ENCODE measurements at places on chromosomes 16 and 17. TPM values are rescaled to one million over a fixed set of nuclear protein-coding genes. Genes with fewer than 3 reads are reported as not detected.

CRISPLD2 gene
- total RNA-seq: 0.19 TPM

TAT gene
- total RNA-seq: not detected

CSH1 gene
- not detected for total RNA-seq

KRT25 gene
- total RNA-seq: not detected

MEOX1 gene
- total RNA-seq: 0.50 TPM

RAPGEFL1 gene
- total RNA-seq: 11.9 TPM

CD300A gene
- total RNA-seq: 14.9 TPM

ATP1B2 gene
- 0.14 TPM for total RNA-seq

TEDC2 gene
- total RNA-seq: 41.7 TPM

RCVRN gene
- total RNA-seq: not detected

ARMC7 gene
- 12.0 TPM for total RNA-seq

TMC5 gene
- not detected for total RNA-seq

TVP23C gene
- 8.2 TPM for total RNA-seq

DNA sequence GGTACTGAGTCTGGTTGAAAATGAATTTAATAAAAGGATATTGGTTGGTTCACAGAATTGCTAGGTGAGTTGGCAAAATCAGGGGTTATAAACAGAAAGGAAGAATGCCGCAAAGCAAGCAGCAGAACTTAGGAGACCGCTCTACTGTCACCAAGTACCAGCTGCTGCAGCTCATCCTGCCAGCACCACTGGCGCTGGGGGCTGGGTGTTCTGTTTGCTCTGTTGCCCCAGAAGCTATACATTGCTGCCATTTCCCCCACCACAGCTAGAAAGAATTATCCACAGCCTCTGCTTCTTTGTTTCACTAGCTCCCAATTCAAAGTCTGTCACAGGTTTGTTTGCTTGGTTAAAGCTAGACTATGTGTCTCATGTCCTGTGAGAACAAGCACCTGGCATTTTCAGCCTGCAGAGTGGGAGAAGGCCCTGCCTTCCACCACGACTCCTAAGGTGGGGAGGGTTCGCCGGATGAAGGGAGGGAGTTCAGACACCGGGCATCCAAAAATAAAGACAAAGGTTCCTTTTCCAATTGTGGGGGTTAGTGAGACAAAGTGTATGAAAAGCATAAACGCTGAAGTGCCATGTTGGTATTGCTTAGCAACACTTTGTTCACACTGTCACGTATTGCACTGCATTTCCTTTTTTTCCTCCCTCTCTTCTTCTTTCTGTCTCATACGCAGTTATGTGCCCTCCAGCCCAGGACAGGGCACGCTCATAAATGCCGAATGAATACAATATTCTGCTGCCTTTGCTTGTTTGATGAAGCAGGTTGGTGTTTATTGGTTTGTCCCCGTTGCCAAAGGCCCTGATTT, 9.6 kb upstream of the CPD start:
- no peak overlapping the region for H3K4me3 ChIP-seq
- no peaks in the 10 kb centered on the region for H3K27me3 ChIP-seq
- no peak for DNase-seq

- peak overlapping the region; percentile 42 for H3K27ac ChIP-seq
- H3K36me3 ChIP-seq: peaks cover 9% of the 10 kb centered on the region
- H3K4me3 ChIP-seq: no peak overlapping the region
- no peaks in the 10 kb centered on the region for H3K27me3 ChIP-seq
These were observed 10.3 kb upstream of the IL4R start for GRCh38 chr16:27303256-27304100.

- H3K36me3 ChIP-seq: no peaks in the 10 kb centered on the region
- peak within 1 kb of the TSS; percentile 82 for H3K4me3 ChIP-seq
- H3K27me3 ChIP-seq: peaks cover 43% of the 10 kb centered on the region
- H3K4me1 ChIP-seq: peaks cover 8% of the 10 kb centered on the region
- peak; percentile 85 for DNase-seq
These were observed at the start of the genes KCTD19 and LRRC36 for GRCh38 chr16:67326472-67327309. KCTD19 (minus strand) TSS chr16:67326741; CDS start chr16:67326707, 34 bp downstream. LRRC36 (plus strand) TSS chr16:67326815; CDS start chr16:67326863, 48 bp downstream.

DNA sequence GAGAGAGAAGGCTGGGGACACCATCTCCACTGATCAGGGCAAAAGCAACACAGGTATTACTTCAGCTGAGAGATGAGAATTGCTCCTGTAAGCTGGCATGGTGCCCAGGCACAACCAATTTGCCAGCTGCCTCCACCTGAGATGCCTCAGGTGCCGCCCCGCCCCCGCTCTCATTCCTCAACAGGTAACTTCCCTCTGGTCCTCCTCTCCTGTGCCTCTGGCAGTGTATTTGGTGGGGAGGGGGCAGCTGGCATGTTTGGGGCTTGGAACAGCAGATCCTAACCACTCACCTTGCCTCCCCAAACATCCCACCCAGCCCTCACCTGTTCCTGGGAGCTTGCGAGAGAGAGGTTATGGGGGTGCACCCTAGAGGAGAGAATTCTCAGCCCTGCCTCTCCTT, 2.9 kb upstream of the SRCIN1 start:
- no peaks in the 10 kb centered on the region for H3K36me3 ChIP-seq
- H3K27me3 ChIP-seq: peaks cover 67% of the 10 kb centered on the region
- no peak for DNase-seq
- peaks cover 4% of the 10 kb centered on the region for H3K4me1 ChIP-seq

- H3K27ac ChIP-seq: peak within 1 kb of the TSS; percentile 49
- peak; percentile 75 for DNase-seq
- H3K36me3 ChIP-seq: no peaks in the 10 kb centered on the region
- H3K4me1 ChIP-seq: peaks cover 14% of the 10 kb centered on the region
- peak within 1 kb of the TSS; percentile 81 for H3K4me3 ChIP-seq
These were observed at the start of gene NDRG4 for GRCh38 chr16:58499615-58500351. NDRG4 (plus strand) TSS chr16:58500143; CDS start chr16:58500249, 106 bp downstream.

GRCh38 chr17:56831369-56832095, 2.2 kb downstream of the C17orf67 start:
- peaks cover 31% of the 10 kb centered on the region for H3K4me1 ChIP-seq
- peaks cover 25% of the 10 kb centered on the region for H3K36me3 ChIP-seq
- no peaks in the 10 kb centered on the region for H3K27me3 ChIP-seq
- no peak overlapping the region for H3K27ac ChIP-seq

GRCh38 chr17:38402897-38403296, 25.4 kb upstream of the ARHGAP23 start:
- H3K36me3 ChIP-seq: peaks cover 6% of the 10 kb centered on the region
- H3K27ac ChIP-seq: no peak overlapping the region
- no peaks in the 10 kb centered on the region for H3K4me1 ChIP-seq
- H3K27me3 ChIP-seq: no peaks in the 10 kb centered on the region
- H3K4me3 ChIP-seq: no peak overlapping the region
- DNase-seq: no peak

- peaks cover 12% of the 10 kb centered on the region for H3K27me3 ChIP-seq
- H3K36me3 ChIP-seq: no peaks in the 10 kb centered on the region
- H3K4me3 ChIP-seq: no peak overlapping the region
- no peak overlapping the region for H3K27ac ChIP-seq
- H3K4me1 ChIP-seq: no peaks in the 10 kb centered on the region
These were observed 31.0 kb downstream of the MAPT start for GRCh38 chr17:45925311-45925710.

GRCh38 chr16:46746821-46747776, 1.0 kb downstream of the MYLK3 start:
- H3K36me3 ChIP-seq: no peaks in the 10 kb centered on the region
- H3K27ac ChIP-seq: no peak overlapping the region
- no peaks in the 10 kb centered on the region for H3K27me3 ChIP-seq
- no peak overlapping the region for H3K4me3 ChIP-seq
- DNase-seq: no peak

- H3K36me3 ChIP-seq: no peaks in the 10 kb centered on the region
- no peaks in the 10 kb centered on the region for H3K27me3 ChIP-seq
- H3K4me3 ChIP-seq: no peak overlapping the region
- no peak overlapping the region for H3K27ac ChIP-seq
- H3K4me1 ChIP-seq: peaks cover 2% of the 10 kb centered on the region
- DNase-seq: no peak
These were observed 191.8 kb downstream of the STX8 start for GRCh38 chr17:9383826-9384225.

GRCh38 chr17:77916264-77916663, 42.2 kb upstream of the TNRC6C start:
- no peak overlapping the region for H3K4me3 ChIP-seq
- H3K36me3 ChIP-seq: no peaks in the 10 kb centered on the region
- H3K4me1 ChIP-seq: peaks cover 7% of the 10 kb centered on the region
- no peak for DNase-seq
- H3K27me3 ChIP-seq: peaks cover 60% of the 10 kb centered on the region
- no peak overlapping the region for H3K27ac ChIP-seq

GRCh38 chr17:66175892-66176291, 16.0 kb downstream of the CEP112 start:
- no peaks in the 10 kb centered on the region for H3K4me1 ChIP-seq
- no peak for DNase-seq
- no peak overlapping the region for H3K4me3 ChIP-seq
- peaks cover 26% of the 10 kb centered on the region for H3K27me3 ChIP-seq
- no peak overlapping the region for H3K27ac ChIP-seq

DNA sequence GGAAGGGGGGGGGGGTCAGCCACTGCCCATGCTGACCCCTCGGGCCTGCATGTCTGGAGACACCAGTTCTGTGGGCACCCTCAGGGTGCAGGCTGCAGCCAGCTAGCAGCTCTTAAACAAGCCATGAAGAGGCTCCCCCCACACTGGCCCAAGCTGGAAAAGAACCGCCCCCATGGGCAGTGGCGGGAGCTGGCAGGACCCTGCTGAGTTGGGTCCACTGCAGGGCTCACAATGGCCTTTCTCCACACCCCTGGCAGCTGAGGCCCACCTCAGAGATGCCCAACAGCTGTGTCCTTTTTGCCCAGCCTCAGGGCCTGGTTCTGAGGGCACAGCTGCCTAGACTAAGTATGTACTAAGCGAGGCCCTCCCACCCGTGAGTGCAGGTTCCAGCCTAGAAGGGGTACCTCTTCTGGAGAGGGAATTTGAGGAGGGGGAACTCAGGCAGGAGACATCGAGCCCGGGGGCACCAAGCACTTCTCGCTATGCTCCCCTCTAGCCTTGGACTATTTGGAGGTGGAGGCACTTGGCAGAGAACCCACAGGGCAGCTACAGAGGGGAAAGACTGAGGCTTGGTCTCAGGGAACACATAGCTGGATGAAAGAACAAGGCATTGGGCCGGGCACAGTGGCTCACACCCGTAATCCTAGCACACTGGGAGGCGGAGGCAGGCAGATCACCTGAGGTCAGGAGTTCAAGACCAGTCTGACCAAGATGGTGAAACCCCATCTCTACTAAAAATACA, 3.2 kb downstream of the THRA start:
- no peak for DNase-seq
- H3K36me3 ChIP-seq: no peaks in the 10 kb centered on the region
- H3K27me3 ChIP-seq: peaks cover 36% of the 10 kb centered on the region
- no peak overlapping the region for H3K27ac ChIP-seq
- H3K4me1 ChIP-seq: peaks cover 46% of the 10 kb centered on the region

DNA sequence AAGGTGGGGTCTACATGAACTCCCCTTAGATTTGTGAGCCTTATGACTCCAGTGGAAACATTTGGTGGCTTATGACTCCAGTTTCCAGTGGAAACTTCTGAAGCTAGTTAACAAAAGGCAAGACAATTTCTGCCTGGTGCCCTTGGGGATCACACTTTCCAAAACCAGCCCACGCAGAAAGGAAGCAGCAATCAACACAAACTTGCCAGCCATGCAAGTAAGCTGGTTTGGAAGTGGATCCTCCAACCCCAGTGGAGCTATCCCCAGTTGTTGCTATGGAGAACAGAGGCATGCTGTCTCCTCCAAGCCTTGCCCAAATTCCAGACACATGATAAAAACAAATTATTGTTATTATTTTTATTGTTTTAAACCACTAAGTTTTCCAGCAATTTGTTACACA, 130.9 kb downstream of the CDH11 start:
- no peak overlapping the region for H3K4me3 ChIP-seq
- no peak overlapping the region for H3K27ac ChIP-seq
- H3K36me3 ChIP-seq: no peaks in the 10 kb centered on the region
- H3K4me1 ChIP-seq: no peaks in the 10 kb centered on the region
- DNase-seq: no peak

GRCh38 chr16:70290949-70291519, 1.7 kb upstream of the AARS1 start:
- no peak overlapping the region for H3K4me3 ChIP-seq
- DNase-seq: no peak
- H3K4me1 ChIP-seq: peaks cover 14% of the 10 kb centered on the region
- H3K27me3 ChIP-seq: peaks cover 2% of the 10 kb centered on the region
- no peak overlapping the region for H3K27ac ChIP-seq

- no peaks in the 10 kb centered on the region for H3K36me3 ChIP-seq
- H3K27ac ChIP-seq: no peak overlapping the region
- DNase-seq: no peak
- H3K4me3 ChIP-seq: no peak overlapping the region
- peaks cover 8% of the 10 kb centered on the region for H3K4me1 ChIP-seq
These were observed 1.9 kb downstream of the EPN3 start for GRCh38 chr17:50534222-50534978.

DNA sequence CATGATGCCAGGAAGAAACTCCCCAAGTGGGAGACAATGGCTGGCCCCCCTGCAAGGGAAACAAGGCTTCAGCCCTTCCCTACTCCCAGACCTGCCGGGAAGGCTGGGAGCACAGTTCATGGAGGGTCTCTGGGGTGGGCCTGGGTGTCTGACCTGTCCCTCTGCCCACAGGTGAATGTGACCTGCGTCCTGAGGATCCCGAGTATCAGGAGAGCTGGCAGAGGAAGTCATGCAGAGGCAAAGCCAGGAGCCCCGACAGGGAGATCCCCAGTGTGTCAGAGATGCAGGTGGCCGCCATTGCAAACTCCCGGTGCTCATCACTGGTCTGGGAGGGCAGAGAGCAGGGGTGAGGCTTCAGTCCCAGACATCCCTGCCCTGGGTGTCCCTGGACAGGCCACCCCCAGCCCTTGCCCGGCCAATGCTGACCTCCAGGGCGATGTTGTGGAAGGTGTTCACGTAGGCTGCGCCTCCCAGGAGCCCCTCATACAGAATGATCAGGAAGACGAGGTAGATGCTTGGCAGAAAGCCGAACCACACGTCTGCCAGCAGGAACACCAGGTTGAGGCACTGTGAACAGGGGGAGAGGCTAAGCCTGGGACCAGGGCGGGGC, 5.3 kb upstream of the NPIPB7 start:
- H3K27ac ChIP-seq: no peak overlapping the region
- H3K4me1 ChIP-seq: peaks cover 5% of the 10 kb centered on the region
- H3K4me3 ChIP-seq: no peak overlapping the region

DNA sequence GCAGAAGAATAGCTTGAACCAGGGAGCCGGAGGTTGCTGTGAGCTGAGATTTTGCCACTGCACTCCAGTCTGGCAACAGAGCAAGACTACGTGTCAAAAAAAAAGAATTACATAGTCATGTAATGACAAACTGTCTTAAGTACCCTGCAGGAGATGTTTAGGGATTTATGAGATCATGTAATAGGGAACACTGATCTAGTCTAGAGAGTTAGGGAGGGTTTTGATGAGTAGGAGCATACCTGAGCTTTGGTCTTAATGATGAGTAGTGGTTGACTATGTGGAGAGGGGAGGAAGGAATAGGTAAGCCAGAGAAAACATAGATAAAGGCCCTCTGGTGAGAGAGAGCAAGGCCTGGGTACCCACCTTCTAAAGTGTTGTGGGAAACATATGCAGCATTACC, 30.1 kb upstream of the NF1 start:
- H3K4me1 ChIP-seq: no peaks in the 10 kb centered on the region
- H3K36me3 ChIP-seq: no peaks in the 10 kb centered on the region
- DNase-seq: no peak
- no peak overlapping the region for H3K4me3 ChIP-seq
- peaks cover 8% of the 10 kb centered on the region for H3K27me3 ChIP-seq

Data from activated CD4-positive, alpha-beta T cell treated with anti-CD3 and anti-CD28 coated beads, Interleukin-2, amount 10 ng/mL, durations not matched to agents 24 days and 14 days (primary cell).